Stimulated activated CD4-positive, alpha-beta T cell treated with anti-CD3 and anti-CD28 coated beads, TNF-alpha, amount 100 ng/mL, for 48 hours (primary cell): ENCODE measurements at places on chromosomes 2 and 18.

GRCh38 chr2:4269885-4270284 lies 566.5 kb downstream of the DCDC2C start:
- DNase-seq = no peak

GRCh38 chr2:64401529-64401880 lies 52.5 kb upstream of the LGALSL start:
- no peak for DNase-seq

- DNase-seq = no peak
These were observed 770 bp downstream of the UPP2 start for GRCh38 chr2:158102446-158102845.

GRCh38 chr2:96145848-96146152 lies 560 bp upstream of the DUSP2 start:
- DNase-seq = no peak

GRCh38 chr2:63261137-63261621 lies 210.5 kb downstream of the OTX1 start:
- no peak for DNase-seq

- DNase-seq = no peak
These were observed 129.4 kb downstream of the RAD51AP2 start for GRCh38 chr2:17388798-17389197.

DNA sequence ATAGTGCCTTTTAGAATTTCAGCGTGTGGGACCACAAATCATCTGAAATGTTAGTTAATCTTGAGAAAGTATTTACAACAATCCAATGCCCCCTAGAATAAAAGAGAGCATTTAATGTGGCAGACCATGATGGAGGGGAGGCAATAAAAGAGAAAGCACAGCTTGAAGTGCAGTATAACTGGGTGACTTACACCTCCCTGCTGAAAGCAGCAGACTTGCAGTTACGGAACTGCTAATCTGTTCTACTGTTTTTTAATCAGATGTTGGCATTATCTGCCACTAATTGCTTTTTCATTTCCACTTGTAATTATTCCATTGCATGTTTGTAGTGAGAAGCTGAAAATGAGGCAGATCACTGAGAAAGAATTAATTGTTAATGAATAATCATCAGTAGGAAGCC lies 130.5 kb upstream of the ITGA4 start:
- no peak for DNase-seq

DNA sequence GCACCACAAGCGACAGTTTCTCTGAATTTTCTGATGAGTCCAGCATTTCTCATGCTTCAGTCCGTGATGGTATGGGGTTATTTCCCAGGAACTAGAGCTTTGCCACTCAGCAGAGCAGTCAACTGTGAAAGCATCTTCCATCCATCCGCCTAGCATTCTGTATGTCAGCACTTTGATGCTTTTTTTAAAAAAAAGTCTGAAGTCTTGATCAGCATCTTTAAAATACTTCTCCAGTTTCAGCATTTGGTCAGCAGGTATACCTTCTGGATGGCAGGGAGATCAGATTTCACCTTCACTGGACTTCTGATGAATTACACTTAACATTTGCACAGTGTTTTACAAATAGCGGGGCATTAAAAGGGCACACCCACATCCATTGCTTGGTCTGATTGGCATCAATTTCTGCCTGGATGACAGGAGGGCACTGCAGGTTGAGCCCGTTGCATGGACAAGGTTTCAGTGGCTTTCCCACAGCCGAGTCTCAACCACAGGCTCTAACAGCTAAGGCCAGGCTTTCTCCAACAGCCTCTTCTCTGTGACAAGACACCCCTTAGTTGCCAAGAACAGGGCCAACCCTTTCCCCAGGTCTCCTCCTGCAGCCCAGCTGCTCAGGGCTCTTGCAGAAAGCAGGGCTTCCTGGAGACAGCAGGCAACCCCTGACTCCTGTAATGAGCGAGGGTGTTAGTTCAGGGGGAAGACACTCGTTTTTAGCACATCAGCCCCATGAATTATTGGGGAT lies 54.0 kb downstream of the EMILIN2 start:
- no peak for DNase-seq

DNA sequence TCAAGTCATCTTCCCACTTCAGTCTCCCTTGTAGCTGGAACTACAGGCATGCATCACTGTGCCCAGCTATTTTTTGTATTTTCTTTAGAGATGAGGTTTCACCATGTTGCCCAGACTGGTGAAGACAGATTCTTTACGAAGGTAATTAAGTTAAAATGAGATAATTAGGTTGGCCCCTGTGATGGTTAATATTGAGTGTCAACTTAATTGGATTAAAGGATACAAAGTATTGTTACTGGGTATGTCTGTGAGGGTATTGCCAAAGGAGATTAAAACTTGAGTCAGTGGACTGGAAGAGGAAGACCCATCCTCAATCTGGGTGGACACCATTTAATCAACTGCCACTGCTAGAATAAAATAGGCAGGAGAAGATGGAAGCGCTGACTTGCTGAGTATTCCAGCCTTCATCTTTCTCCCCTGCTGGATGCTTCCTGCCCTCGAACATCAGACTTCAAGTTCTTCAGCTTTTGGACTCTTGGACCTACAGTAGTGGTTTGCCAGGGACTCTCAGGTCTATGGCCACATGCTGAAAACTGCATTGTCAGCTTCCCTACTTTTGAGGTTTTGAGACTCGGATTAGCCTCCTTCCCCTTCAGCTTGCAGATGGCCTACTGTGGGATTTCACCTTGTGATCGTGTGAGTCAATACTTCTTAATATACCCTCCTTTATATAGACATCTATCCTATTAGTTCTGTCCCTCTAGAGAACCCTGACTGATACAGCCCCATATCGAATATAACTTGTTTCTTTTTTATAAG lies 269.1 kb downstream of the TMX3 start:
- no peak for DNase-seq

DNA sequence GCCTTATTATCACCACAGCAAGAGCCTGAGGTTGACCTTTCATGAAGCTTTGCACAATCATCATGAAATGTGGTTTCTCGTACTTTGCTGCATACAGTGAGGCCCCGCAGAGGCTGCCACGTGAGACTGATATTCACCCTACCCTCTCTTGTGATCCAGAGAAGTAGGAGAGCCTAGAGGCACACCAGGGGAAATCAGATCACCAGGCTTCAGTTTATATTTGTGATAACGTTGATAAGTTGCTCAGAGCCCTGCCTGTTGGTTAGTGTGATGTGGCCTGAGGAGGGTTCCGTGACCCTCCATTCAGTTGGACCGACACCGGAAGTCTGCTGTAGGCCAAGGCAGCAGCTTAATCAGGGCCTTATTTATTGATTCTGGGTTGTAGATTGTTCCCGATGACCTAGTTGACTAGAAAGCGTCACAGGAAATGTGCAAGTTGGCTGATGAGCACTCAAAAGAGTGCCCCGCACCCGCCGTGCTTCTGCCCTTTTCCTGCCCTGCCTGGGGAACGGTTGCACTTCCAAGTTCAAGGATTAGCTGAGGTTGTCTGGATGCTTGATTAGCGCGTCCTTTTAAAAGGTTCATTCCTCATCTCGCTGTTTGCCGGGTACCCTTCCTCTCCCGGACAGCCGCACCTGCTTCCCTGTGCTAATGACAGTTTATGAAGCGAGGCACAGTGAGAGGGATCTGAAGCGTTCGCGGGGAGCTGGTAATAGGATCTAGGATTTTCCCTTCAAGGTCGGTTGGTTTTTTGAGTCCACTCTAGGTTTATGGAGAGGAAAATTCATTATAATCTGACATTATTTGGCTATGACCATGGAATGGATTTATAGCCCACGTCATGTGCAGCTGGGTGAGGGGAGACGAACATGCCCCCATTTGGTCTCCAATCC lies 146.4 kb downstream of the SH3RF3 start:
- no peak for DNase-seq

GRCh38 chr2:10467401-10467800 lies 19.3 kb upstream of the ODC1 start:
- DNase-seq = no peak
